ENCODE measurements at places on chromosomes 5 and 9.
A peak's percentile ranks its signal among the peaks of the same experiment; 100 is the strongest.

DNA sequence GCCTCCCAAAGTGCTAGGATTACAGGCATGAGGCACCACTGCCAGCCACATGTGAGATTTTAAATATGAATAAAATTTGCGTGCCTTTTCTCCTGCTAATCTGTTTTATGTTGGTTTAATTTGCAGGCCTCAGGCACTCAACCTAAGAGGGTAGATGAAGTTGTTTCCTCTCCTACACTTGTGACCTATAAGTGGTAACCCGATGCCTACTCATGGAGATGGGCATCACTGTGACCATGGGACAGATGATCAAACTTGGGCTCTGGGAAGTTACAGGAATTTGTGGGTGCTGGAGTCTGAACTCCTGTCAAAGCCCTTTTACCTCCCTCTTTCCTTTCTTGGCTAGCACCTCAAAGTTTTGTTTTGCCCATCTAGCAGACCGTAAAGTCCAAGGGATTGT is 1.1 kb downstream of the SLC28A3 start:
- peak; percentile 61 for DNase-seq

- no peak for DNase-seq
These were observed 555.8 kb upstream of the TLE4 start for GRCh38 chr9:79015951-79016350.

- DNase-seq, result peak; percentile 16
These were observed 28.4 kb upstream of the BTNL3 start for GRCh38 chr5:180960209-180960608.

GRCh38 chr9:22009506-22009867 is 382 bp upstream of the CDKN2B start:
- DNase-seq, result no peak

- no peak for DNase-seq
These were observed 15.9 kb upstream of the MOB3B start for GRCh38 chr9:27545471-27545870.

GRCh38 chr5:102561894-102562760 is 63.3 kb upstream of the SLCO6A1 start:
- DNase-seq, result peak; percentile 30

DNA sequence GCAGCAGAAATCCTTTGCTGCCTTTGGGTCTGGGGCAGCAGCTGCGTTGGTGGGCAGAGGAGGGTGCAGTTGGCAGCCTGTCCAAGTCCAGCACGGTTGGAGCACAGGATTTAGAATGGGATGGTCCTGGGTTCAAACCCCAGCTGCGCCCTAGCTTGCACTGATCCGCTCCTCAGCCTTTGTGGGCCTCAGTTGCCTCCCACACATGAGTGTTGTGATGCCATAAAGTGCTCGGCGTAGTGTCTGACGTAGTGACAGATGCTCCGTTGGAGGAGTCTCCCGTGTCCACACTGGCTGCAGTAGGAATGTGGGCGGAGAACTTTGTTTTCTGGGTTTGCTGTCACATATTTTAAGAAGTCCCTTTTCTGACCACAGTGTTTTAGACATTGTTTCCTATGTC is 36.0 kb downstream of the SLC46A2 start:
- DNase-seq, result no peak

- no peak for DNase-seq
These were observed 6.5 kb downstream of the GHR start for GRCh38 chr5:42429694-42430093.

DNA sequence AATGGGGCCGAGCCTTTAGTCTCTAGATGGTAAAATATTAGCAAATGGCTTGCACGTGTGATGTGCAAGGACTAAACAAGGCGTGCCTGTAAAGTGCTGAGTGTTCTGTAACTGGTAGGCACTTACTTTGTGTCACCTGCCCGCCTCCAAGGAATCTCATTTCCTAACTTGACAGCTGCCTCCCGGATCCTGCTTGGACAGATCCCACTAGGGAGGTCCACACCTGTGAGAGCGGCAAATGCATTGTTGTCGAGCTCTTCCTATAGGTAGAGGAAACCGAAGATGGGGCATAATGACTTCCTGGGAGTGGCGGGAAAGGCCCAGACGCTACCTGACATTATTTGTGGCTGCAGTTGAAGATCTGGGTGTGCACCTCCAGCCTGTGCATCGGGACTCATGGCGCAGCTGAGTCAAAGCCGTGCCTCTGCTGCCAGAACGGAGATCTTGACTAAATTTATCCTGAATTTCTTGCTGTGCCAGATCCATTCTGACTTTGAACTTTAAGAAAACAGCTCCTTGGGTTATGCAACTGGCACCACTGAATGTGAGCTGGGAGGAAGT is 79.8 kb downstream of the TENT4A start:
- no peak for DNase-seq

DNA sequence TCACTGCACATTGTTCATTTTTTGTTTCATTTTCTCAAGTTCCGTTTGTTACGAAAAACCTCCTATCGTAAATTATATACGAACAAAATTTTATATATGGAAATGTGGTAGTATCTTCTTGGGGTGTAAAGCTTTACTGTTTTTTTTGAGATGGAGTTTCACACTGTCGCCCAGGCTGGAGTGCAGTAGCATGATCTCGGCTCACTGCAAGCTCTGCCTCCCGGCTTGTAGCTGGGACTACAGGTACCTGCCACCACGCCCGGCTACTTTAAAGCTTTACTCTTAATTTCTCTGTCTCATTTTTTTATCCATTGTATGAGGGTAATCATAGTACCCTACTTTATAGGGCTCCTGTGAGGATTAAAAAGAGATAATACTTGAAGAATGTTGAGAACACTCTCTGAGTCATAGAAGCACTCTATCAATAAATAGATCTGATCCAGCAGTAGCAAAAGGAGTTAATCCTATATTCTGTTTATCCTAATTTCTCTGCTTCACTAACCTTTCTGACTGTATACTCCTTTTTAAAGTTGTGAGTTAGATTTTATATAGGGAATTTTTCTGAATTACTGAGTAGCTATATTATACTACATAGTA is 5.6 kb upstream of the LRRC70 start:
- no peak for DNase-seq

DNA sequence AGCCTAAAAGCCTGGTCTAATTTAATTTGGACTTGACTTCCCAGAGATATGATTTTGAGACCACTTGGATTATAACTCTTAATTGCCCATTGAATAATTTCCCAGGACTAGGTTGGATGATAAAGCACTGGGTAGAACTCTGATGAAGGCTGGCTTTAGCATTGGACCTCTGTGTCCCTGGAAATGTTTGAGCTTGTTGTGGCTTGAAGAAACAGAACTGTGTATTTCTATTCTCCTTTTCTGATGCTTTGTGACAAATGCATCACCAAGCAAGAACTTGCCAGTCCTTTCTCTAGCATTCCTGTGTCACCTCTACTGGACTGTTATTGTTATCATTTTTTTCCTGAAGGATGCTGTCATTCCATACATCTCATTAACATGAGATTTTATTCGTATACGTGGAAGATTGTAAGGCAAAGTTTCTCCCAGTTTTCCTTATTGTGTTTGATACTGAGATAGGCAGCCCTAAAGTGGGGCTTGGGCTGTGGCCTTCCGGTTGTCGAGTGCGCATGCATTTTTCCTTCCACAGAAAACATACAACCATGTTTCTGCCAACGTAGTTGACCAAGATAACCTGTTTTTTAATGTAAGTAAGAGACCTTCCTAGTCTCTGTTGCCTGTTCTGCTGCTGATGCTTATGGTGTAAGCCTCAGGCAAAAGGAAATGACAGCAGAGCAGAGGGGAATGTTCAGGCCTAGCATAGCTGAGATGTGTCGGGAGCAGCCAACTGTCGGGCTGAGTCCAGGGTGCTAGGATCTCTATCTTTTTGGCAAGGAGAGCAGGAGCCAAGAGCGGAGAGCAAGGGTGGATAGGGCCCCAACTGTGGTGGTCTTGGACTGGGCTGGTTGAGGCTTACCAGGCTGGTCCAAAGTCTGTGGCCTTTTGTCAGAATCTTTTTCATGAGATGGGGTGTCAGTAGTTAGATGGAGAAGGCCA is 2.3 kb downstream of the NTRK2 start:
- DNase-seq, result no peak

DNA sequence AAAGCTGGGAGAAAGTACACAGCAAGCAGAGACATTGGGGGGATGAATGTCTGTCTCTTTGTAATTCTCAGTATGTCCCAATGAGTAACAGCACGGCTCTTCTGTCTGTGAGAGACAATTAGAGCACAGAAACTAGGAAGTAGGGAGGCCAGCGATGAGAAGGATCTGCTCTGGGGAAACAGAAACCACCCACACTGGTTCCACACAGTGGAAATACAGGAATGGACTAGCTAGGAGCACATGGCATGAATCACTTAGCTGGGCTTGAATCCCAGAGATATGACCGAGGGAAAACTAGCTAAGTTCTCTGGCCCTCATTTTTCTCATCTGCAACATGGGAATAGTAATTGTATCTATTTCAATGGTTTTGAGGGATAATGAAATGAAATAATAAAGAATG is 895.9 kb downstream of the TLE4 start:
- DNase-seq, result peak; percentile 29

GRCh38 chr9:35981699-35982098 is 23.7 kb upstream of the OR2S2 start:
- DNase-seq, result no peak

- no peak for DNase-seq
These were observed 37.1 kb upstream of the RARS1 start for GRCh38 chr5:168449166-168449565.

- DNase-seq, result no peak
These were observed 85.4 kb upstream of the SMARCA2 start for GRCh38 chr9:1929722-1930244.

- DNase-seq, result no peak
These were observed 44.6 kb downstream of the KCNT1 start for GRCh38 chr9:135746565-135746964.

DNA sequence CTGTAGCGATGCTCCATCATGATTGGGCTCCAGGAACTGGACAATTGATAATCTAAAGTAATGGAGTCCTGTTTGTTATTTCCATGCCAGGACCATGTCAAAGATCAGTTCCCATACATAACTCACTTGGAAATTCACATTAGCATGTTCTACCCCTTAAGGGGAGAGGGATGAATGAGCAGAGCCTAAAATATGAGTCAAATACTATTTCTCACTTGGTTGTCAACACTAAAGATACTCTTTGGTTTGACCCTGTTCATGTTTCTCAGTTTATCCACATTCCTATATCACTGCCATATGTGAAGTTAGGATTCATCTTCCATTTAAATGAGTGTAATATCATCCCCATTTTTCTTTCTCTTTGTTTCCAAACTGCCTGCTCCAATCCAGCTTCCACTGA is 321.6 kb upstream of the PAPPA start:
- DNase-seq, result no peak

- no peak for DNase-seq
These were observed 201.3 kb downstream of the GABRG2 start for GRCh38 chr5:162268694-162269481.

- no peak for DNase-seq
These were observed 128.7 kb downstream of the ZNF608 start for GRCh38 chr5:124617787-124618186.

GRCh38 chr5:14218480-14218879 is 75.3 kb downstream of the TRIO start:
- no peak for DNase-seq

DNA sequence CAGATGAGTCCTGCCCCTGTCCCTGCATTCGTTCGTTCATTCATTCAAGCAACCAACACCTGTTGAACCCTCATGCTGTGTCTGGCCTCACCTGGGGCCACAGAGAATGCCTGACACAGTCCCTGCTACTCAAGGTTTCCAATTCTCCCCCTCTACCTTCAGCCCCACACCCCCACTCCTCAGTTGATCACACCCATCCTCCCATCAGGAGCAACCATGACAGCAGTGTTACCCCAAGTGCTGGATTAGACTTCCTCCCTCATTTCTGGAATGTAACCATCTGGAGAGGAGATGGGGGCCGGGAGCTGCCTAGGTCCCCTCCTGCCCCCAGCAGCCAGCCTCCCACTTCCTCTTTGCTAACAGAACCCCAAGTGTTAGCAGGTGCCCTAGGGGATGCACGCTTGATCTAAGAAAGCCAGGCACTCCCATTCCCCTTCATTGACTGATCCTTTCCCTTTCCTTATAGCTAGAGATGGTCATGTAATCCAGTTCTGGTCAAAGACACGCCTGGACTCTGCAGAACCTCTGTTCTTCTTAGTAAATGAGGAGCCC is 57.2 kb downstream of the SMIM23 start:
- no peak for DNase-seq

DNA sequence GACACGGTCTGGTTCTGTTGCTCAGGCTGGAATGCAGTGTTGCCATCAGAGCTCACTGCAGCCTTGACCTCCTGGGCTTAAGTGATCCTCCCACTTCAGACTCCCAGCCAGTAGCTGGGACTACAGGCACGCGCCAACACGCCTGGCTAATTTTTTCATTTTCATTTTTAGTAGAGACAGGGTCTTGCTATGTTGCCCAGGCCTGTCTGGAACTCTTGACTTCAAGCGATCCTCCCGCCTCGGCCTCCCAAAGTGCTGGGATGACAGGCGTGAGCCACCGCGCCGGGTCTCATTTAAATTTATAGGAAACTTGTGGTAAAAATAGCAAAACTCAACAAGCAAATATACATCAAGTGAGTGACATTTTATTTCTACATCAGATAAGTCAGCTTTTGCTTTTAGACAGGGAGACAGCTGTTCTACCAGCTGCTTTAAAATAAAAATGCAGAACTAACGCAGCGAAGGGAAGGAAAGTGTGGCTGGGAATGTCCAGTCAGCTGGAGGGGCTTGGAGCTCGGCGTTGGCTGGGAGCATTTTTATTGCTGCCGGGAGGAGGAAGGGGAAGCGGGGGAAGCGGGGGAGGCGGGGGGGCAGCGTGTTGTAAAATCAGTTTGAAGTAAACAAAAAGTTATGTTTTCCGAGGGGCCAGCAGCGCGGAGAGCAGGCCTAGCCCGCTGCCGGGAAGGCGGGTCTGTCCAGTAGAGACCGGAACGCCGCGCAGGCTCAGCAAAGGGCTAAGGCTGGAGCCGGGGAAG is 707 bp upstream of the ZFYVE16 start:
- DNase-seq, result no peak

DNA sequence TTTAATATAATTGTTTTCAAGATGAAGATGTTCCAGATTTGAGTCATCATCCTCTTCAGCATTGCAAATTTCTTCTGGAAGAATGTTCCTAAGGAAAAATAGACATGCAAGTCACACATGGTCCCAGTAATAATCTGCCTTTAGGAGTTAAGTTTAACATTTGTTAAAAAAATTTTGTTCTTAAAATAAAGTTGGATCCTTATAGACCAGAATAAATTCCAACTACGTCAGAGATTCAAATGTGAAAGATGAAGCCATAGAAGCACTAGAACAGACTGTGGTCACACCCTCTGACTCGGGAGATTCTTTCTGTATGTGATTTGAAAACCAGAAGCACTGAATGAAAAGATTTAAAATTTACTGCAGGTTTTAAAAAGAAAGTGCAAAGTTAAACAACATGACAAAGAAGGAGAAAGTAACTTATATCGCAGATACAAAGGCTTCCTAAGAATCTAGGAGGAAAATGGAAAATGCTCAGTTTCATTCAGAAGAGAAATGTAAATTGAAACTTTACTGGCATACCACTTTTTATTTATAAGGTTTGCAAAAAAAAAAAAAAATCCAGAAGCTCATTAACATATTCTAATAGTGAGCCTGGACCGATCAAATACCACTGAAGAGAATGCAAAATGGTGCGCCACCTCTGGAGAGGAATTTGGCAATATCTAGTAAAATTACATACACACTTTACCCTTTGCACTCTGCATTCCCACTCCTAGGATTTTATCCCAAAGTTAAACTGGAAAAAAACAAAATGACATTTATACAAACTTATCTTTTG is 14.3 kb upstream of the ASPN start:
- DNase-seq, result no peak

GRCh38 chr5:148844433-148845280 is 18.2 kb downstream of the ADRB2 start:
- peak; percentile 31 for DNase-seq

- DNase-seq, result no peak
These were observed 1.9 kb downstream of the NIM1K start for GRCh38 chr5:43193894-43194265.

GRCh38 chr5:91599863-91600262 is 216.7 kb upstream of the ARRDC3 start:
- DNase-seq, result no peak
